Dermis microvascular lymphatic vessel endothelial cell (primary cell): ENCODE measurements at places on chromosomes 13 and 19.
A peak's percentile ranks its signal among the peaks of the same experiment; 100 is the strongest.

DNA sequence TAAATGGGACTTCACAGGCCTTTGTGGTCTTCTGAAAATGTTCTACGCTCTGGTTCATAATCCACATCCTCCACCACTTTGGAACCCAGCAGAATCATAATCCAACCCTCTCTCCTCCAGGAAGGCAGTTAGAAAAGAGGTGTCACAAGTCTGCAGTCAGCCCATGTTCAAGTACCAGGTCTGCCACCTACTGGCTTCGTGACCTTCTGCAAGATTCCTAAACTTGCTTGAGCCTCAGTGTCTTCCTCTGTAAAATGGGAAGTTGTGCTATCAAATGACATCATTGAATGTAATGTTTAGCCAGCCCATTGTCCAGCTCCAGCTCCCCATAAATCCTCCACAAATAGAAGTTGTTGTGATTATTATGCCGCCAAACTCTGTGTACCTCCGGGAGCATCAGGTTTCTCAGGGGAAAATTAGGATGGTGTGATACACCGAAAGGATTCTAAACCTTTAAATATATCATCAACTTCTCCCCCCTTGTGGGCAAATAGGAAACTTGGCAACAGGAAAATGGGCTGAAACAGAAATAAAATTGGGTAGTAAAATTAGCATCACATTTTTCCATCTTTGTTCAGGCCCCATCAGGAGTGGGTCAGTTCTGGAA lies 109.7 kb downstream of the NUFIP1 start:
- DNase-seq: peak; percentile 67

DNA sequence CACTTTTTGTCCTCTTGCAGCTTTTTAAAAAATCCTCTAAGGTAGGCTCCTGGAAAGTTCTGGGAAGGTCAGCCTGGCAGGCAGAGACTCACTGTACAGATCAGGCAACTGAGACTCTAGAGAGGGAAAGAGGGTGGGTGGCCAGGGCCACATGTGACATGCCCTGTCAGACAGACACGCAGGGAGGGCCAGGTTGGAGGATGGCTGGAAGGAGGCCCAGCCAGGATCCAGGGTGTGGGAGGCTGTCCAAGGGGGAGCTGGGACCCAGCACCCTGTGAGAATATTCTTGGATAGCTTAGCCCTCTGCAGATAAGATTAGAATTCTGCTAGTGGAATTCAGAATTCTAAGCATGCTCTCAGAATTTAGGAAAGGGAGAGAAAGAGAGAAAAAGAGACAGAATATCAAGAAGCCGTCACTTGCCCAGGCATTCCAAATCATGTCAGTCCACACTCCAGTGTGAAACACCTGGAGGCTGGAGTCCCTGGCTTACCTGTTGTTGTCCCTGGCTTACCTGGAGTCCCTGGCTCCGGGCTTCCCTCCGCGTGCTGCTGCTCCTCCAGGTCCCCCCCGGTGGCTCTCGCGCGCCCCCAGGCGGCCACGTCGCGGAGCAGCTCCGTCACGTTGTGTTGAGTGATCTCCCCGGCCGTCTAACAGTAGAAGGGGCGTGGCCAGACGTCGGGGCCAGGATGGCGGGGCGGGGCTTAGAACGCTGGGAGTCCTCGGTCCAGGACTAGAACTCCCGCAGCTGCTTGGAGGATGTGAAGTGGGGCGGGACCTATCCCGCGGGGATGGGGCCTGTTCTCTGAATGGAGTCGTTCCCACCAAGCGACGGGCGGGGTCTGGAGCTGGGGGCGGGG lies 2.8 kb upstream of the TNNI3 start:
- DNase-seq: peak; percentile 83

DNA sequence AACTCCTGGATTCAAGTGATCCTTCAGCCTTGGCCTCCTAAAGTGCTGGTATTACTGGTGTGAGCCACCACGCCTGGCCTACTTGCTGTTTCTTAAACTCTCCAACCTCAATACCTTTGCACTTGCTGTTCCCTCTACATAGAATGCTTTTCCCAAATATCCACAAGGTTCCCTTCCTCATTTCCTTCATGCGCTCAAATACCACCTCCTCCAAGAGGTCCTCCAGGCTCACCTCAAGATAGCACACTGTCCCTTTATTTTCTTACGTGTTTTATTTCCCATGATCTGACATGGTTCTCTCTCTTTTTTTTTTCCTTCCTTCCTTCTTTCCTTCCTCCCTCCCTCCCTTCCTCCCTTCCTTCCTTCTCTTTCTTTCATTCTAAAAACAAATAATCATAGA lies 13.5 kb downstream of the RDH8 start:
- no peak for DNase-seq

- no peak for DNase-seq
Observed at GRCh38 chr13:43346427-43346826, 323.0 kb downstream of the DNAJC15 start.

DNA sequence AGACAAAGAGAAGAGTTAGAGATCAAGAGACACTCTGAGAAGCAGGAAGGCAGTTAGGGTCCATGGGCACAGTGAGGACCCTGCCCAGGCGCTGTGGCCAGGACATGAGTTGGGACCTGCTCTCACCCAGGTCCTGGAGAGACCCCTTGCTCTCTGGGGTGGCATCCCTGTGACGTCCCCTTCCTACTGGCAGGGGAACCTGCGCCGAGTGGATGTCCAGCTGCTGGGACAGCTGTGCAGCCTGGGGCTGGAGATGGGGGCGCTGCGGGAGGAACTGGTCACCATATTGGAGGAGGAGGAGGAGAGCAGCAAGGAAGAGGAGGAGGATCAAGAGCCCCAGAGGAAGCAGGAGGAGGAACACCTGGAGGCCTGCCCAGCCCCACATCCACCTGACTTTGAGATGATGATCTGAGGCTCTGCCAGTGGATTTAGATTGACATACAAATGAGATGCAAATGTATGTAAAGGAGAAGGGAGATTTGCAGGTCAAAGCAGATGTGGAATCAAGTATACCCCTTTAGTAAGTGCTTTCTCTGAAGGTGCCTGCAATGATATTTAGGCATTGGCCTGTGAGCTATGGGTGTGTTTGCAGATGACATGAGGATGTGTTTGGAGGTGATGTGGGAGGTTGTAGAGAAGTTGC lies 978 bp downstream of the ERICH4 start:
- DNase-seq: no peak

GRCh38 chr13:74306496-74306895 lies 172.3 kb upstream of the KLF12 start:
- no peak for DNase-seq

DNA sequence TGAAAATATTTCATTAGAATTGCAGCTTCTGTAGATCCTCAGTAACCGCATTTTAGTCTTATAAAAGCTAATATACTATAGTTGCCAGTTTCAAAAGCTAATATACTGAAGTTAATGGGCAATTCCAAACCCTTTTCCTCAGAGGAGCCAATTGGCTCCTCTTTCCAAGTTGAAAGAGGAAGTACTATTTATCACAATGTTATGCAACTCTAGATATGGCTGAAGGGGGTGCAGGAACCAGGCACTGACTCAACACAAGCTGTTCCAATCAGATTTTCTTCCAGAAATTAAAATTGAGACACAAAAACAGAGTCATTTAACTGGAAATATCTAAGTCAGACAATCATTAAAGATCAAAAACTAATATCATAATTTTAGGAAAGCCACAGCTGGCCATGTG lies 258.9 kb downstream of the PCDH20 start:
- DNase-seq: no peak

GRCh38 chr13:75861786-75862185 lies 225.7 kb downstream of the LMO7 start:
- DNase-seq: no peak

DNA sequence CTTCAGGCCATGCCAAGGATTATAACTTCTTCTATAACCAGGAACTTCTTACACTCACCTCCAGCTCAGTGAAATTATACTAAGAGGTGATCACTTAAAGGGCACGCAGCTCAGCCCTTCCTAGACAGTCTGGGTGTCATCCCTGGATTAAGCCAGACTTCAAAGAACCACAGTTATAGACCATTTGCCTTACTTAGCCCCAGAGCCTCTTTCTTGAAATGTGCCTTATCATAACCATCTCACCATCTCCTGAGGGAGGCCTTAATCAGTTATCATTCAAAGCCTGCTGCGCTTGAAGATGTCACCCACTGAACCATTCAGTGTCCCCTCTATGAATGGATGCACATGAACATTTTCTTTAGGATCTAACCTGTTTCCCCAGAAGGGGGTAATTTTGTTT lies 10.1 kb upstream of the DHRS12 start:
- DNase-seq: no peak

- no peak for DNase-seq
Observed at GRCh38 chr13:99005609-99006008, 27.7 kb upstream of the DOCK9 start.

DNA sequence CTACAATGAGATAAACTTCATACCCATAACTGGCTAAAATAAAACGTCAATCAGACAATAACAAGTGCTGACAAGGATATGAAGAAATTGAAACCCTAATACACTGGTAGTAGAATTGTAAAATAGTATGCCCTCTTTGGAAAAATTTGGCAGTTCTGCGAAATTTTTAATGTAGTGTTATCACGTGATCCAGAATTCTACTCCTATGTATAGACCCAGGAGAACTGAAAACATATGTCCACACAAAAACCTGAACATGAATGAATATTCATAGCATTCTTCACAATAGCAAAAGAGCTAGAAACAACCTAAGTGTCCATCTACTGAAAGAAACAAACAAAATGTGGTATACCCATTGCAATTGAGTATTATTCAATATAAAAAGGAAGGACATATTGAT lies 14.2 kb upstream of the MYO16 start:
- DNase-seq: no peak

GRCh38 chr19:39106194-39106593 lies 19.4 kb upstream of the PAK4 start:
- no peak for DNase-seq

DNA sequence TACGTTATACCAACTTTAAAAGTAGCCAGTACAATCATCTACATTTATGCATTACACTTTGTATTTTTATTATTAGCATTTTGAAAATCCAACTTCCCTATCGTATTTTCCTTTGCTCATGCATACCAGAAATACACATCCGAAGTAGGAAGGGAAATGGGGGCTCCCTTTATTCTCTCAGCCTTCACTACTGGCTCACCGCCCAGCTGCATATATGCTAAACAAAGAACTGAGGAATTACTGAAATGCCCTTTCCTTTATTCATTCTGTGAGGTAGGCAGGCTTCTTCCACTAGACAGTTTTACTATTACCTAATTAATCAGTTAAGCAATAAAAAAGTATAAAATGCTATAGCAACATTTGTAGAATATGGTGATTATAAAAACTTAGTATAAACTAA lies 291.6 kb downstream of the KLF12 start:
- peak; percentile 14 for DNase-seq

GRCh38 chr19:35211545-35212230 lies 16.9 kb downstream of the FAM187B start:
- peak; percentile 73 for DNase-seq

GRCh38 chr13:78410164-78410563 lies 193.2 kb downstream of the POU4F1 start:
- DNase-seq: no peak

DNA sequence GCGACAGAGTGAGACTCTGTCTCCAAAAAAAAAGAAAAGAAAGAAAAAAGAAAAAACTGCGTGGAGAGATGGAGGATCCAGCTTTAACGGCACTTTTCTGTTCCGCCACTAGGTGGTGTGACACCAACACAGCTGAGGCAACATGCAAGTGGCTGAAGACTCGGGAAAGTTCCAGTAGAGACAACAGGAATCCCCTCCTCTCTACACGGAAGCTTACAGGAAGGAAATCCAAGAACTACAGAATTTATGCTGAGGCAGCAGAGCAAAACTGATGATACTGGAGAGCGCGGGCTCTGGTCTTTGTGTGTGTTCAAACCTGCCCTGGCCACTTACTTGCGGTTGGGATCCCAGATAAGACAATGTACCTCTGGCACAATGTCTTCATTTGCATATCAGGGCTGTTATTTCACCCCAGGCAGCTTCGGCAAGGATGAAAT lies 9.9 kb downstream of the RANBP3 start:
- peak; percentile 92 for DNase-seq

DNA sequence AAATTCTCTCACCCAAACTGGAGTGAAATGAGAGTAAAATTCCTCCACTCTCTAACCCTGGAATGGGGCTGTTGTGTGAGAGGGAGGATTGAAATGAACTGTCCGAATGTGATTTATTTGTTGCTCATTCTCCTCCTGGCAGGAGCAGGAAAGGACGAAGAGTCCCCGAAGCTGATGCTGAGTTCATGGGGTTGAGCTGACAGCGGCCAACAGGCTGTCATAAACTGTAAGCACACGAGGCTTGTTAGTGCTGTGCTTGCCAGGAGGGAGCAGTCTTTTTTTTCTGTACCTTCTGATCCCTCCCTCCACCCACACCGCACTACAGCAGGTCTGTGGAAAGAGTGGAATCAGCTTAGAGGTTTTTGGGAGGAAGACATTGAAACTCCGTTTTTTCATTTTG lies 33.1 kb upstream of the ZNF331 start:
- peak; percentile 14 for DNase-seq

GRCh38 chr13:74206061-74206561 lies 71.9 kb upstream of the KLF12 start:
- DNase-seq: no peak

DNA sequence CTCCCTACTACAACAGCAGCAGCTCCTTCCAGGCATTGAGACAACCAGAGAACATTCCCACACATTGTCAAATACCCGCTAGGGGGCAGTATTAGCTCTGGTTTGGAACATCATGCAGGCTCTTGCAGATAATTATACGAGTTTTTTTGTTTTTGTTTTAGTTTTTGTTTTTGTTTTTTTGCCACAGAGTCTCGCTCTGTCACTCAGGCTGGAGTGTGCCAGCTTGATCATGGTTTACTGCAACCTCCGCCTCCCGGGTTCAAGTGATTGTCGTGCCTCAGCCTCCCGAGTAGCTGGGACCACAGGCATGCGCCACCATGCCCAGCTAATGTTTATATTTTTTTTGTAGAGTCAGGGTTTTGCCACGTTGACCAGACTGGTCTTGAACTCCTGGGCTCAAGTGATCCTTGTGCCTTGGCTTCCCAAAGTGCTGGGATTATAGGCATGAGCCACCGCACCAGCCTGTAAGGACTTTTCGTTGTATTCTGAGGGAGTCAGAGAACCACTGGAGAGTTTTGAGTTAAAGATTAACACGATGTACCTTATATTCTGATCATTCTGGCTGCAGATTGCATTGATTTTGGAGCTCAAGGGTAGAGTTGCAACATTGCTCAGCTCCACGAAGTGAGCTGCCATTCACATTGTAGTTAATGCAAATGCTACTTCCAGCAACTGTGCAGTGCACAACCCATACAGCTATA lies 41.7 kb upstream of the CEACAM20 start:
- DNase-seq: peak; percentile 81

DNA sequence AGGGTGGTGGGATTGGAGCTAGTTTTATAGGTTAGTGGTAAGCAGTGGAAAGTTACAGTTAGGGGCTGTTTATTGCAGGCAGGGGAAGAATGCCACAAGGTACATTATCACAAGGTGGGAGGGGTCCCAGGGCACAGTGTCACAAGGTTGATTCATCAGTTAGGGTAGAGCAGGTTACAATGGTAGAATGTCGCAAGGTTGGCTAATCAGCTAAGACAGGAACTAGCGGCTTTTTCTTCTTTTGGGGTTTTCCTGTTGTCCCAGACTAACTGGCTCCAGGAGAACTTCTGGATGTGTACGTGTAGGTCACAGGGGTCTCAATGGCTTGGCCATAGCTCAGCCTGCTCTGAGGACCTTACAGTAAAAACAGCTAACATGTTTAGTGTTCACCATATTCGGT lies 1221.1 kb downstream of the SLITRK1 start:
- DNase-seq: peak; percentile 7

- no peak for DNase-seq
Observed at GRCh38 chr19:50320051-50320450, 9.1 kb downstream of the KCNC3 start.
